ENCODE measurements at places on chromosomes 2 and 18.

DNA sequence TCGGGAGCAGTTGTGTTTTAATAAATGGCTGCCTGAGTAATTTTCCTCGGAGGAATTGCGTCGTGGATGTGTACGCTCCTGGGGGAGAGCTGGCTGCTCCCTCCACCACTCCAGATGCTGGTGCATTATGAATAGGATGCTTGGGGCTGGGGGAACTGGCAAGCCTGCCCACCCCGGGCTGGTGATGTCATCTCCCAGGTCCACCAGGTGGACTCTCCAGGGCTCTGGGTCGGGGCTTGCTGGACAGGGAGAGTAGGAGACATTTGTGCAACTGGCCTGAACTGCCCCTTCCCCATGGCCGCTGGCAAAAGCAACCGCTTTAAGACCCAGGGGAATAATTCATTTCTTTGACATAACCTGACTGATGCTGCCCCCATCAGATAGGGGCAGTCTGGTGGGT lies 158.7 kb downstream of the KLHL29 start:
- no peak for DNase-seq

GRCh38 chr2:19059076-19059475 lies 299.3 kb downstream of the OSR1 start:
- no peak for DNase-seq

GRCh38 chr2:204827701-204828590 lies 282.7 kb downstream of the PARD3B start:
- no peak for DNase-seq

DNA sequence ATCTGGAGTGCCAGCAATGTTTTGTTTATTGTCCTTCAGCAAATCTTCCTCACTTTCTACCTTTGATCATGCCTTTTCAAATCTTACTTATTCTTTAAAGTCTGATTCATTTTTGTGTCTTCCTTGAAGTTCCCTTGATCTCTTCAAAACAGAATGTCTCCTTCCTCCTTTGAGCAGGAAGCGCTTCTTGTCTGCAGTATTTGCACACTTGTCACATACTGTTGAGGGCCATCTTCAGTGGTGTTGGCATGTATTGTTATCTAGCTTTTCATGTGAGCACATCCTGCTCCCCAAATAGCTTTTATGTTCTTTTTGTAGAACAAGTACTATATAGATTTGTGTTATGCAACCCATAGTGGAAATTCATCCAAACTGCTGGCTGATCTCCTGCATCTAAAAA lies 5.9 kb upstream of the CERS6 start:
- DNase-seq = no peak

DNA sequence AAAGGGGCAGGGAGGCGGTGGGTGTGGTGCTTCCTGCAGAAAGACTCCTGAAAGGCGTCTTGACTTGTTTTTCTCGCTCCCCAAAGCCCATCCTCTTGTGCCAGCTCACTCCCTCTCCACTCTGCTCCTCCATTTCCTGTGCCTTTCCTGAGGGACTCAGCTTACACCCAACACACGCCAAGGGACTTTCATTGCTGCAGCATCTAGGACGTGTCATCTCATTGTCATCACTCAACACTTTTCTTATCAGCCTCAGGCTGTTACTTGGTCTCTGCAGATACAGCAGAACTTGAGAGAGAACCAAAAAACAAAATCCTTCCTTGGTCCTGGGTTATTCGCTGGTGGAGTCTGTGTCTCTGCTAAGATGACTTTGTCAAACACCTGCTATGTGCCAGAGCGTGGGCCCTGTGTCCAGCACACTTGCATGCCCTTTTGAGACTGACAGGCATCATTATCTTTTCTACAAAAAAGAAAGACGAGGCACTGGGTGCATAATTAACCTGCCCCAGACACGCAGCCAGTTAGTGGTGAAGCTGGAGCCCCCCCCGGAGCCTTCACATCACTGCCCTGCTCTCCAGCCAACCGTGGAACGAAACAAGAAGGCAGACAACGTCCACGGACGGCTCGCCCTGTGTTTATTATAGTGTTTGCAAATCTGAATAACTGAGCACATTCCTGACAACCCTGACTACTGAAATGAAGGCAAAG lies 261.7 kb upstream of the HDAC4 start:
- DNase-seq = no peak

DNA sequence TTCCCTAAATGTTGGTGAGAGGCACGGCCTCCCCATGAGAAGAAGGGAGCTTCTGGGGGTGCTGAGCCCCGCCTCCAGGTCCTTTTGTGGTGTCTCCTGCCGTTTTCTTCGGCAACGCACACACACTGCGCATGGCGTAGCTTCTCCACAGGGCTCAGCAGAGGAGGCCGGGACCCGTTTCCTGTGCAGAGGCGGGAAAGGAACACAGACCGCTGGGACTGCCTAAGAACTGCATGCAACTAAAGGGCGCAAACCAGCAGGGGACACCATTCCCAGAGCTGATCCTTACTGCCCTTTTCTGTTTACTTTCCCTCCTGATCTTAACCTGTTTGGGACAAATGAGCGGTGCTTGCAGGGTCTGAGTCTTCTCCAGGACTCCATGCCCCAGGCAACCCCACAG lies 90.3 kb upstream of the CAPN13 start:
- DNase-seq = no peak

DNA sequence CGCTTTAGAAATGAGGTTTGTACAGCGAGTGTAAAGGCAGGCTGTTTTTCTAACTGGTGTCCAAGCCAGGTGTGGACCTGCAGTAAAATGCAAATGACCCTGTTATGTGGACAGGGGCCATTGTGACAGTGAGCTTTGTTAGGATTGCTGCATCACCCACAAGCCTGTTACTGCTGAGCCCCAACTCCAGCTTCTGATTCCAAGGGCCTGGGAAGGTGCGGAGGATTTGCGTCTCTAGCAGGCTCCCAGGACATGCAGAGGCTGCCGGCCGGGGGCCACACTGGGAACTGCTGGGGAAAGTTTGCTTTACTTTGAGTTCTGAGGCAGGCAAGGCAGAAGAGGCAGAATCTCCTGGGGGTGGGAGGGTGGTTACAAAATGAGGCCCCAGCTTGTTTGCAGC lies 164.1 kb downstream of the GLI2 start:
- DNase-seq = no peak
